A549 treated with ZK216348 at 1 μM for 4 hours (cell line): ENCODE measurements at places on chromosomes 3 and 15. TPM values are rescaled to one million over a fixed set of nuclear protein-coding genes. Genes with fewer than 3 reads are reported as not detected.

The SH3GL3 gene
- 0.49 to 1.3 TPM (median 0.71 TPM) in 5 replicates for total RNA-seq

The TM2D3 gene
- 22.6 to 31.5 TPM (median 29.3 TPM) in 5 replicates for total RNA-seq

The ITGB5 gene
- total RNA-seq: 348 to 453 TPM (median 414 TPM) in 5 replicates

The GPR62 gene
- not detected in 5 replicates for total RNA-seq

The EPHA3 gene
- not detected in 5 replicates for total RNA-seq

The CPN2 gene
- total RNA-seq: not detected in 5 replicates

The CLDN11 gene
- total RNA-seq: 0.19 to 0.21 TPM in 2 of 5 replicates, not detected in the others

The TRIM71 gene
- total RNA-seq: not detected in 5 replicates

The CYP1A2 gene
- total RNA-seq: not detected in 5 replicates

The PCOLCE2 gene
- total RNA-seq: 24.3 to 43.7 TPM (median 30.3 TPM) in 5 replicates

The KY gene
- total RNA-seq: 0.07 to 0.25 TPM (median 0.20 TPM) in 3 of 5 replicates, not detected in the others
